NCI-H226 (cell line): ENCODE measurements at places on chromosomes 2 and 18.
A peak's percentile ranks its signal among the peaks of the same experiment; 100 is the strongest.

DNA sequence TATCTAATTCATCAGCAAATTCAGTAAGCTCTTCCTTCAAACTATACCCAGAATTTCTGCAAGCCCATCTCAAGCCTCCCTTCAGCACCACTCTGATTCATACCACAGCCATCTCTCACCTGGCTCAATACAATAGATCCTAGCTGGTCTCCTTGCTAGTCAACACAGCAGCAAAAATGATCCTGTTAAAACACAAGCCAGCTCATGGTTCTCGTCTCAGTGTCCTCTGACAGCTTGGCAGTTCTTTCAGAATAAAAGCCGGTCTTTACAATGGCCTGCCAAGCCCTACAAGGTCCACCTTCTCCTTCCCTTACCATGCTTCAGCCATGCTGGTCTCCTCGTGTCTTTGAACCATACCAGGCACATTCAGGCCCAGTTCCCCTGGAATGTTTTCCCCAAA lies 296.9 kb upstream of the RND3 start:
- DNase-seq, result no peak

GRCh38 chr2:23065210-23065609 lies 319.8 kb upstream of the KLHL29 start:
- DNase-seq, result no peak

DNA sequence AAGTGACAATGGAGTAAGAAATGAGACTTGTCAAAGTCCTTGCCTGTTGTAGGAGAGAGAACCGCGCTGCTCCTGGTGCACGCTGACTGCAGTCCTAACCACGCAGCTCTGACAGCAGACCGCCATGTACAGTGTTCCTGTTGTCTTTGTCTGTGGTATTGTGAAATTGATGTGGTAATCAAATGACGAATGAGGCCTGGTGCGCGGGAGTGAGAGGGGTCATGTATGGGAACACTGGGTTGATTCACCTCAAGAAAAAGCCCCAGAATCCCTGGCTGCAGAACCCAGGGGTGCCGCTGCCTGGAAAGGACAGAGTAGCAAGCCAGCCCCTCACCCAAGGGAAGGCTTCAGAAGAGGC lies 64.0 kb downstream of the INPP4A start:
- no peak for DNase-seq

- no peak for DNase-seq
Observed at GRCh38 chr2:132441051-132441450, 24.4 kb downstream of the GPR39 start.

GRCh38 chr2:19224011-19224410 lies 134.4 kb downstream of the OSR1 start:
- no peak for DNase-seq

- DNase-seq, result no peak
Observed at GRCh38 chr2:71880846-71881610, 266.6 kb downstream of the CYP26B1 start.

DNA sequence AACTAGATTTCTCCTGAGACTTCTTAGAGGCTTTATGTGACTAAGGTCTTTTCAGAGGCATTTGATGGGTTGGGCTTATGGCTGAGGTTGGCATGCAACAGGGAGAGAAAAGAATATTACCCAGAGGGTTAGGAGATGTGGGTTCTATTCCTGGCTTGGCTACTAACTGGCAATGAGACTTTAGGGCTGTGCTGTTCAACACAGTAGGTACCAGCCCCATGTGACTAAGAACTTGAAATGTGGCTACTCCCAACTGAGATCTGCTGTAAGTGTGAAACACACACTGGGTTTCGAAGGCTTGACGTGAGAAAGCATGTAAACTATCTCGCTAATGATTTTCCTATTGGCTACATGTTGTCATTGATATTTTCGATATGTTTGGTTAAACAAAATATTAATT lies 324.9 kb upstream of the SLC14A2 start:
- no peak for DNase-seq

- DNase-seq, result no peak
Observed at GRCh38 chr2:63001576-63001975, 49.1 kb upstream of the OTX1 start.

DNA sequence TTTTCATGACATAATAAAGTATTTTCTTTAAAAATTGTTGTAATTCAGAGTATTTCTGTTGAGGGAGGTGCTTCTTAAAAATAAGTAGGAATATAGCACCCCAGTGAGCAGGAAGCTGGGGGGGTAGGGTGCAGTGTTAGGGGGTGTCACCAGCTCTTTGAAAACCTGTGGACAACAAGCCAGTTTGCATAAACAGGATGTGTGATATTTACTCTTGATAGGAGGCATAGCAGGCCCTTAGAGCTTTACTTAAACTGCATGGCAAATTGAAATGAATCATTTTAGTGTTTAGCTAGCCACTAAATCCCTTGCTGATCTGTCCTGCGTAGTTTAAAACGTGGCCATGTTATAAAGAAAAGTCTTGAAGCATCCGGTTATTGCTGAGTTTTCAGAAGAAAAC lies 8.4 kb downstream of the TGIF1 start:
- DNase-seq, result no peak

DNA sequence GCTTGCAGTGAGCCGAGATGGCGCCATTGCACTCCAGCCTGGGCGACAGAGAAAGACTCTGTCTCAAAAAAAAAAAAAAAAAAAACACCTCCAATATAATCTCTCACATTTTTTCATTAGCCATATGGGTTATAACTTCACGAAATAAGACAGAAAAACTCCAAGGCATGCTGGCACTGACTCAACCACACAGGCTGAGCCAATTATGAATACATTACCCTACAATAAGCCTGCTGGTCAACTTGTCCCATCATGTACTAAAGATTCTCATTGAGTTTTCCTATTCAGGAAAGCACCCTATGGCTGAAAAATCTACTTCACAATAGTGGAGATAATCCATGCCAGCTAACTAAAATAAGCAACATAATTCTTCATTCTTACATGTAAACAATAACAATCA lies 12.8 kb upstream of the MAP3K20 start:
- DNase-seq, result no peak

GRCh38 chr2:20040489-20041172 lies 10.8 kb downstream of the LAPTM4A start:
- peak; percentile 53 for DNase-seq

- DNase-seq, result no peak
Observed at GRCh38 chr2:239839306-239839705, 185.8 kb downstream of the NDUFA10 start.

GRCh38 chr2:43033466-43034241 lies 192.8 kb downstream of the ZFP36L2 start:
- DNase-seq, result no peak

DNA sequence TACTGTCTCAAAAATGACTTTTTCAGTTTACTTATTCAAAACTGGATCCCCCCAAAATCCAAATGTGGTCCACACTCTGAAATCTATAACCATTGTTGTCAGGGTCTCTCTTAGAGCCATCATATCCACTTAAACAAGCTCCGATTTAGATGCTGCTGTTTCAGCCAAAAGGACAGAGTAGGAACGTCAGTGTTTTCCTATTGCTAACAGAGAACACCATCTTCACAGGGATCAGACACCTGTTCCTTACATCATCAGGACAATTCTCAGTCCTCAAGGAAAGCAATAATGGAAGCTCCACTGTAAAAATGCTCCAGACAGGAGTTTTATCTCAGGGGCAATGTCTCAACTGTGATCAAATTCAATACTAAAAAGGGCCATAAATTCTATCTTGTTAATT lies 155.4 kb downstream of the STK39 start:
- no peak for DNase-seq

DNA sequence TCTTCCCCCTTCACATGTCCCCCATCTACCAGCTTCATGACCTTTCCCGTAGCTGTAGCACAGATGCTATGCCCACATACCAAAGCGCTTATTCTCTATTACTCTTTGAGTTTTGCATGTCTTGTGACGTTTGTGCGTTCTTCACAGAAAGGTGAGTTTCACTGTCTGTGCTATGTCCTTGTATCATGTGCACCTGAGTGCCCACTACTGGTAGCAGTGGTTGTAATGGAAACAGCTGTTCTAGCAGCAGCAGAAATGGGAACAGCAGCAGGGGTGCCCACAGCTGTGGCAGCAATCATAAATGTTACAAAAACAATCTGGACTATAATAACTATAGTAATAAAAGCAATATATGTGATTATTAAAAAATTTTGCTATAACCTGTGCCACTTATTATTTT lies 127.1 kb downstream of the STK39 start:
- DNase-seq, result no peak

GRCh38 chr2:67613227-67613626 lies 216.1 kb downstream of the ETAA1 start:
- no peak for DNase-seq

GRCh38 chr2:127278959-127279358 lies 15.0 kb downstream of the ERCC3 start:
- no peak for DNase-seq

- DNase-seq, result no peak
Observed at GRCh38 chr2:150917961-150918713, 343.5 kb downstream of the RBM43 start.

DNA sequence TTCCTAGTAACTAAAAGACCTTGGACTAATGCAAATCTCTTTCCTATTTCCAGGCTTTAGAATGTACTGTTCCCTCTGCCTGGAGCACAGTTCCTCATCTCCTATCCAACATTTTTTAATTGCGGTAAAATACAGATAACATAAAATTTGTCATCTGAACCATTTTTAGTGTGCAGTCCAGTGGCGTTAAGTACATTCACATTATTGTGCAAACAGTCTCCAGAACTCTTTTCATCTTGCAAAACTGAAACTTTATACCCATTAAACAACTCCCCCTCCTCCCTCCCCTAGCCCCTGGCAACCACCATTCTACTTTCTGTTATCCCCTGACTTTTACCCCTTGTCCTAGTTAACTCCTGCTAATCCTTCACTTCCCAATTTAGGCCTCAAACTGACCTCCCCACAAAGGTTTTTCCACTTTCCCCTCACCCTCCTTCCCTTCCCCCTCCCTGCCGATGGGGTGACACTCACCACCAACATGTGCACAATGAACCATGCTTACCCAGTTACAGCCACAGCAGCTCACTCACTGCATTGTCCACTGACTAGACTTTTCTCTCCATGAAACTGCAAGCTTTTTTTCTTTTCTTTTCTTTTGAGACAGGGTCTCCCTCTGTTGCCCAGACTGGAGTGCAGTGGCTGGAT lies 54.8 kb downstream of the KIAA2012 start:
- no peak for DNase-seq

- DNase-seq, result no peak
Observed at GRCh38 chr18:40066368-40066767, 1888.7 kb upstream of the PIK3C3 start.

DNA sequence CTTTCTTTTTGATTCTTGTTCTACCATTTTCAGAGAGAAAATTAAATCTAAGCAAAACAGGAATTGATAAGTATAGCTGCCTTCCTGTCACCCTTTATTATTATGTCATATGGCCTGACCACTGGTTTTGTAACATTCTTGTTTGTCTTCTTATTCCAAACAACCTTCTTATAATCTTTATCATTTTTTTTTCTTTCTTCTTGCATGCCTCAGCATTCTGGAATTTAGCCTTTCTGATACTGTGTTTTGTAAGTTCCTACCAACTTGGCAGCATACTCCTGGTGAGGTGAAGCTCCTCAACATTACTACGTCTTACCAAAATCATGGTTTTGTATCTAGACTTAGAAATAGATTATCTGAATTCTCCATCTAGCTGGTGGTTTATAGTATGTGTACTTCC lies 199.2 kb downstream of the CAMKMT start:
- peak; percentile 83 for DNase-seq

GRCh38 chr2:88452980-88453582 lies 588 bp upstream of the FOXI3 start:
- no peak for DNase-seq

- no peak for DNase-seq
Observed at GRCh38 chr18:35477497-35477896, 20.3 kb downstream of the INO80C start.

DNA sequence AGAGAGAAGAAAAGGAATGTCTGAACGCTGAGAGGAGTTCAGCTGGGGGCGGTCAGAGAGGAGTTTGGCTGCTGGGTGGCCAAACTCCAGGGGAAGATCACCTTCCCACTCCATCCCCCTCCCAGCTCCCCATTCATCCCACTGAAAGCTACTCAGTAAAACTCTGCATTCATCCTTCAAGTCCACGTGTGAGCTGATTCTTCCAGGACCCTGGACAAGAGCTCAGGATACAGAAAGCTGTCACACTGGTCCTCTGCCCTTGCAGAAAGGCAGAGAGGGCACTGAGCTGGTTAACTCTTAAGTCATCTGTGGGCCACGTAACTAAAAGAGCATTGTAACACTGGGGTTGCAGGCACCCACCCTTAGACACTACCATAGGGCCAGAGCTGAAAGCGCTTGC lies 132.1 kb upstream of the ARL4C start:
- DNase-seq, result no peak

- DNase-seq, result no peak
Observed at GRCh38 chr2:67050622-67051021, 346.5 kb upstream of the ETAA1 start.

DNA sequence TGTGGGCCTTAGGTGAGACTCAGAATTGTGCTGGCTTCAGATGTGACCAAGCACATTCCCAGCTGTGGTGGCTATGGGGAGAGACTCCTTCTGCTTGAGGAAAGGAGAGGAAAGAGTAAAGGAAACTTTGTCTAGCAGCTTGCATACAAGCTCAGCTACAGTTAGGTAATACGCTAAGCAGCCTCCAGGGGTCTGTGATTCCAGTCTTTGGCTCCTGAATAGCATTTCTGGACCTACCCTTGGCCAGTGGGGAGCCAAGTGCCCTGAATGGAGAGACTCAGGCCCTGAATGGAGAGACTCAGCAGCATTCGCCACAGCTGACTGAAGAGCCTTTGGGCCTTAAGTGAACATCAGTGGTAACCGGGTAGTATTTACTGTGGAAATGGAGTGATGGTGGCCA lies 227.4 kb upstream of the CDH7 start:
- no peak for DNase-seq

DNA sequence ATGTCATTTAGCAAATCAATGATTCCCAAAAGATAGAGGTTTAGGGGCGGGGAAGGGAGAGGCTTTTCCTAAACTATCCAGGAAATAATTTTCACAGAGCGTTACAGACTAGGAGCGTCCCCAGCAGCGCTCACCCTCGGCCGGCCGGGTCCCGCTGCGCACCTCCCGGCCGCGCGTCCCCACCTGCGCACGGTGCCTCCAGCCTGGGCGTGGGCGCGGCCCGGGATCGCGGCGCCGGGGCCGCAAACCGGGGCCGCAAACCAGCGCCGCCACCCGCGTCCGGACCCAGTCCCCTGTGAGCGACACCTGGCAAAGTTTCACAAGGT lies 684 bp upstream of the ZCCHC2 start:
- no peak for DNase-seq
